Osteoblast (primary cell): ENCODE measurements at places on chromosomes 12 and 14. TPM values are rescaled to one million over a fixed set of nuclear protein-coding genes. Genes with fewer than 3 reads are reported as not detected.

- DNase-seq = no peak
These were observed 107.5 kb upstream of the PARP11 start for GRCh38 chr12:3980504-3981272.

- peak; percentile 25 for DNase-seq
These were observed 144.4 kb downstream of the AKAP6 start for GRCh38 chr14:32473464-32473855.

DNA sequence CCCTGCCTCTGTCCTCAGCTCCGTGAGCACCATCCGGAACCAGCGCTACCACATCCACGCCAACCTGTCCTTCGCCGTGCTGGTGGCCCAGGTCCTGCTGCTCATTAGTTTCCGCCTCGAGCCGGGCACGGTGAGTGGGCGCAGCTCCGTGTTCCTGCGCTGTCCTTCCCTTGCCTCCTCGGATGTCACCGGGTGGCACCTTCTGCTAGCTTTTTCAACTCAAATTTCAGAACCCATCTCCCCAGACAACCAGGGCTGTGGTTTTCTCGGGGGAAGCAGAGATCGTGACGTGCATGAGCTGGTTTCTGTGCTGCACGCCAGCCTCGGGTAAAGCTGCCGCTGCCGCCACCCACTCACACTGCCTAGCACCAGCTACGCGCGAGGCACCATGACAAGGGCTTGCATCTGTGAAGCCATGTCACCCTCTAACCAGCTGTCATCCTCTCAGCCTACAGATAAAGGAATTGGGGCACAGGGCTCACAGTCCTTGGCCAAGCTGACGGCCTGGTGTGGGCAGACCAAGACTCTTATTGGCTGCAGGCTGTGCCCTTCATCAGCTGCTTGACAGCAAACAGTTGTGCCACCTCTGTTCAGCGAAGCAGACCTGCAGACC, 152.1 kb downstream of the ADGRD1 start:
- DNase-seq = peak; percentile 59

DNA sequence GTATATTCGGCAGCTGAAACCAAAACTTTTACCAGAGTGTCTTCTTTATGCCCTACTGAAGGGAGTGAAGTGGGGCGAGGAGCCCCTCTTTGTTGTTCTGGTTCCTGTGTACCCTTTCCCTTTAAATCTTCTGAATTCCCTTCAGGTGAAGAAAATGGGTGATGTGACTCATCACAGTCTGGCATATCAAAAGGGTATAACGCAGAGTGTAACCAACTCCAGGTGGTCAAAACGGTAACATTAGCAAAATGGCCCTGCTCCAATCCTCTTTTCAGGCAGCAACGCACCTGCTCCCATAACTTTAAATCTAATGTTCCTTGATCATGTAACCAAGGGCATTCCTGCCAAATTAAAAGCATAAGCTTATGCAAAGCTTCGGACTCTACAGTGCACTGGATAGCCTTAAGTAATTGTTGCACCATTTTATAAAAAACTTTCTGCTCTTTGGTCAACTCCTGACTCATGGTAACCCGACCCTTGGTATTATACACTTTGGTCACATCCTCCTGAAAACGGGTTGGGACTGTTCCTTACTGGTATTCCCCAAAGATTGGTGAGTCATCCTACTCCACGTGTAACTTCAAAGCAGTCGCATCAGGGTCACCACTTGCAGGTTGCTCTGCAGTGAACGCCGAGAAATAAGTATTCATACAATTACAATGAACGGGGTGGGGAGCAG, 83.1 kb downstream of the KCNMB4 start:
- no peak for DNase-seq

GRCh38 chr12:24546661-24547060, 402.2 kb downstream of the BCAT1 start:
- no peak for DNase-seq

The HOXC6 gene
- total RNA-seq = 5.6 and 7.2 TPM in 2 replicates

GRCh38 chr12:104720339-104721038, 237.6 kb downstream of the SLC41A2 start:
- DNase-seq = no peak

The TBX5 gene
- not detected in 2 replicates for total RNA-seq

- peak; percentile 93 for DNase-seq
These were observed 87.5 kb downstream of the SETD3 start for GRCh38 chr14:99393059-99393655.

The C12orf56 gene
- total RNA-seq = under 0.01 and 0.36 TPM in 2 replicates

GRCh38 chr12:39805651-39806050, 186.0 kb upstream of the ABCD2 start:
- DNase-seq = no peak

- no peak for DNase-seq
These were observed 208.0 kb downstream of the NOVA1 start for GRCh38 chr14:26389646-26390508.

DNA sequence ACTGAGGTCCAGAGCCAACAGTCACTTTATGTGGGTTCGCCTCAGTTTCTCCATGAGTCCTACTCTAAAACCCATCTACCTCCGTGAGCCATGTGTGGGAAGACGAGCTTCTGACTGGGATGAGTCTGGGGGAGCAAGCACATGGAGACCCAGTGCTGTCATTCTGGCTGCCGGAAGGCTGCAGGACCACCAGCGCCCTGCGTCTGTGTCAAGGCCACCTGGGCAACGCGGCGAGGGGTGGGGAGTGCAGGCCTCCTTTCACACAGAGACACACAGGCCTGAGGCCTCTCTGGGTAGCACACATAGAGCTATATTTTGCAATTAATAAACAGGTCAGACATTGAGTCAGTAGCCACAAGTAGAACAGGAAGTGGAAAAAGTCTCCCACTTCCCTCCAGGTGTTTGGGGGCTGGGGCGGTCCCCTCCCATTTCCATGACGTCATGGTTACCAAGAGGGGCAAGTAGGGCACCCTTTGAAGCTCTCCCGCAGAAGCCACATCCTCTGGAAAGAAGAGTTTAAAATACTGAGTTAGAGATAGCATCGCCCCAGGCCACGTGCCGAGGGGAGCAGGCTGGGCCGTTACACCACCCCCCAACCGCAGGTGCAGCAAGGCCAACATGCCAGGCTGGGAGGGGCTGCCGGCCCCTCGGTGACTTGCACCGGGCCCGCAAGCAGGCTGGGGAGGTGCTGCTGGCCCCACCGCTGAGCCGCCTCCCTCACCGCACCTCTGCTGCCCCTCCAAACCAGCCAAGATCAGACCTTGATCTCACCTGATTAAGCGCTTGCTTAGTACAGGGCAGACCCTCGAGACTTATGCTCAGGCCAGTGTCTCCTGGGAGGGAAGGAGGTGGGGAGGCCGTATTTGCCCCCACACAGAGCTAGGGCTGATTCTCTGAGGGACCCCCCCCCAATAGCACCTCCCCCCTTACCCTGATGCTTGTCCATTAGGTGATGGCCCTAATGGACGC, 32.7 kb downstream of the DAD1 start:
- DNase-seq = peak; percentile 47

The RNU6-7 gene
- not detected in 2 replicates for total RNA-seq

GRCh38 chr14:69537900-69538299, 36.8 kb downstream of the CCDC177 start:
- DNase-seq = no peak

- peak; percentile 69 for DNase-seq
These were observed 72.8 kb downstream of the GALNT4 start for GRCh38 chr12:89451841-89452251.

GRCh38 chr12:110807640-110808039, 39.1 kb upstream of the CCDC63 start:
- peak; percentile 29 for DNase-seq

- DNase-seq = peak; percentile 62
These were observed 333.8 kb downstream of the PDZRN4 start for GRCh38 chr12:41521872-41522379.

DNA sequence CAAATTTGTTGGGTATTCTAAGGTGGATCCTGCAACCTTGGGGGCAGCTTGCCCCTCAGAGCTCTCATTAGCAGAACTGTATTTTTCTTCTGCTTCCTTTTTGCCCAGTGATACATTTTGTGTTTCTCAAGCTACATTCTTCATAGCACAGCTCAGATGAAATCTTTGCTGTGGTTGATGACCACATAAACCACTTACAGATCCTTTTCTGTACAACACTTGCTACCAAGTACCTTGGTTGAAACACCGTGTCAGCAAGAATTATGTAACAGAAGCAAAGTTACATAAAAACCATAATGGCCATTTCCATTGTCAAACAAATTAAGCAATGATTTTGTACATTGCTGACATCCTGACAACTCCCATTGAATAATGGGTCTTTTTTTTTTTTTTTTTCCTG, 9.7 kb upstream of the PLBD1 start:
- no peak for DNase-seq

GRCh38 chr14:33352821-33353220, 414.1 kb downstream of the NPAS3 start:
- no peak for DNase-seq

DNA sequence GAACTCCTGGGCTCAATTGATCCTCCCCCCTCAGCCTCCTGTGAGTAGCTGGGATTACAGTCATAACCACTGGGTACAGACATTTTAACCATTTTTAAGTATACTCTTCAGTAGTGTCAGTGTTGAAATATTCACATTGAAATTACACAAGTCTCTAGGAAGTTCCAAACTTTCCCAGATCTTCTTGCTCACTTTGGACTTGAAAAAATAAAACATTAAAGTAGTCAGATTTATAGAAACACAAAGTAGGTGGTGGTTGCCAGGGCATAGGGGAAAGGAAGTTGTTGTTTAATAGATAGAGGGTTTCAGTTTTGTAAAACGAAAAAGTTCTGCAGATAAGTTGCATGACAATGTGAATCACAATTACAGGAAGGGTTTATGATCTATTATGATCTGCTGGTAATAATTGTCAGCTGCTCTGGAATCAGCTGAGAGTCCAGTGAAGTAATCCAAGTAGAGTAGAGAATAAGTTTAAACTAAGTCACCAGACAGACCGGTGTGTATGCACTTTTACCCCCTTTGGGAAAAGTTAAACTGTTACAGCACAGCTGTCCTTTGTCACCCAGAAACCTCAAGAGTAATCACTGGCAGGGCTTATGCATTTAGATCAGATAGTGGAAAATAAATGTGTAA, 27.4 kb downstream of the PCNX1 start:
- peak; percentile 72 for DNase-seq

The ARG2 gene
- 11.2 and 13.3 TPM in 2 replicates for total RNA-seq

The EIF4B gene
- total RNA-seq = 1,135 and 1,332 TPM in 2 replicates

The CD9 gene
- 19.4 and 34.4 TPM in 2 replicates for total RNA-seq

The ACOT6 gene
- total RNA-seq = not detected in 2 replicates

DNA sequence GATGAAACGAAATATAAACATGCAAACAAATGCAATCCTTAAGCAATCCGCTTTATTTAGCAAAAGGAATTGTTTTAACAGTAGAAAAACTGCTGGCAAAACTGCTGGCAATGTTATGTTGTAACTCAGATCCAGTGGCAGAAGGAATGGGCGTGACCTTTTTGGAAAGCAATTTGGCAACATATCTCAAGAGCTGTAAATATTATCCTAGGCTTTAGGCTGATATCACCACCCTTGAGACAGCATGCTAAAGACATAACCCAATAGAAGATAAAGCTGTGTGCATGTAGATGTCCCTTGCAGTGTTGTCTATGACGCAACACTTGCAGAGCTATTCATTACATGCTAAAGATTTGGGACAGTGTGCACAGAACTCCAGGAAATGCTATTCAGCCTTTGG, 138.5 kb downstream of the DICER1 start:
- DNase-seq = no peak

The HHIPL1 gene
- 11.2 and 12.3 TPM in 2 replicates for total RNA-seq

DNA sequence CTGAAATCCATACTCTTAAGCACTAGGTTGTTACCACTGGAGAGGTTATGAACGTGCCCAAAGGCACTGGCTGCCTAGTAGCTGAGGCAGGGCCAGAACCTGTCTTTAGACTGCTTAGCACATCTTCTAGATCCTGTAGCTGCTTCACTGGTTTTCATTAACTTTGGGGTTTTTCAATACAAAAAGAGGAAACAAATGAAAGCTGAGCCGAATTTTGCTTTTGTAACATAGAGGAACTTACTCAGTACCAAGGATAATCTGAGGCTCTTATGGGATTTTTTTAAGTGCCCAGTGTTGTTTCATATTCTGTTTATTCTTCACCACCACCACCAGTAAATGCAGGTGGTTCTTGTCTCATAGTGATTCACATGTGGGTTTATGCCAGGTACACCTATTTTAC, 396.1 kb downstream of the RAD51B start:
- DNase-seq = no peak
